ENCODE measurements at places on chromosomes 6 and 20.

DNA sequence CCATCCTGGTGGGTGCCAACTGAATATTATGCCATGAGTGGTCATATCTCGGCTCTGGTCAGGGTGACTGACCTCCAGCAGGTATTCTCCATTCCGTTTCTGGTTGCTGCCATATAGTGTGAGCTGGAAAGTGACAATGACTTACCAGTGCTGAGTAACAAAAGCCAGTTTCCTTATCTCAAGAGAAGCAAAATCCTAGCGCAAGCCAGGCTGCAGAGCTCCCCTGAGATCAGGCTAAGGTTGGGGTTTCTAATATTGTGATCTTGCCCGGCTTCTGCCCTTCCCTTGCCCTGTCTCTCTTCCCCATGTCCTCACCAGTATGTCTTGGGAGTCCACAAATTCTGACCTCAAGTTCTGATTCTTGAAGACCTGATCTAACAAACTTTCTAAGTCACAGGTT is 271.3 kb upstream of the SPTLC3 start:
- H3K27ac ChIP-seq: no peak overlapping the region
- H3K27me3 ChIP-seq: no peaks in the 10 kb centered on the region
- no peaks in the 10 kb centered on the region for H3K36me3 ChIP-seq

GRCh38 chr6:164897523-164898235 is 411.7 kb downstream of the C6orf118 start:
- H3K27me3 ChIP-seq: no peaks in the 10 kb centered on the region
- no peaks in the 10 kb centered on the region for H3K36me3 ChIP-seq
- H3K27ac ChIP-seq: no peak overlapping the region
- H3K4me3 ChIP-seq: no peak overlapping the region
- DNase-seq: no peak

GRCh38 chr6:113112086-113112485 is 745.1 kb upstream of the MARCKS start:
- H3K4me1 ChIP-seq: no peaks in the 10 kb centered on the region
- H3K4me3 ChIP-seq: no peak overlapping the region
- no peak for DNase-seq
- H3K27ac ChIP-seq: no peak overlapping the region
- no peaks in the 10 kb centered on the region for H3K36me3 ChIP-seq
- no peaks in the 10 kb centered on the region for H3K27me3 ChIP-seq

DNA sequence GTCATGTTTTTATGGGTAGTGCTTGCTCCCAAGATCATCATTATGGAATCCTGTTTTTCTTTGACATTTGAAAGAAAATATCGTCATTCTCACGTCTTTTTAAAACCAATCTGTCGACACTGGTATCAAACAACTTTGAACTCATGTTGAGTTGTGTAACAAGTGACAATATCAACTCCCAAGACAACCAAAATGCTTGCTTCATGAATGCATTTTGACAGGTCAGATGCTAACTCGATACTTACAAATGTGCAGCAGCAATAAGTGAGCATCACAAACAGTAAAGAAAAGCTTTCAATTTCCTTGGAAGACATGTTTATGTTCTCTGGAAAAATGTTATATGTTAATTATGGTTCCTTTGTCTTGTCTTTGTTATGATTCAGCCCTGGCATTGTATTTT is 125.9 kb downstream of the EPHA7 start:
- no peaks in the 10 kb centered on the region for H3K27me3 ChIP-seq
- no peak overlapping the region for H3K4me3 ChIP-seq
- no peak for DNase-seq
- no peaks in the 10 kb centered on the region for H3K4me1 ChIP-seq
- no peaks in the 10 kb centered on the region for H3K36me3 ChIP-seq

GRCh38 chr20:39109933-39110818 is 148.0 kb downstream of the DHX35 start:
- H3K4me3 ChIP-seq: no peak overlapping the region
- peaks cover 96% of the 10 kb centered on the region for H3K27me3 ChIP-seq

DNA sequence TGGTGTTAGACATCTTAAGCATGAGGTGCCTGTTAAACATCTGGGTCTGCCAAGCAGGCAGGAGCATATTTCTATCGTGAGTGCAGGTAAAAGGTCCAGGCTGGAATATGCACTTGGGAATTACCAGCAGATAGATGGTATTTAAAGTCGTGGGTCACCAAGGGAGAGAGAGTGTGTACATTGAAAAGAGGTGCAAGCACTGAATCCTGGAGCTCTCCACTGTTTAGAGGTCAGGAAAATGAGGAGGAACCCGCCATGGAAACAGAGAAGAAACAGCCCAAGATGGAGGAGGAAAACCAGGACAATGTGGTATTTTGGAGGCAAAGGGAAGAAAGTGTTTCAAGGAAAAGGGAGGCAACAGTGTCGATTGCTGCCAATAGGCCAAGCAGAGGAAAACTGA is 46.4 kb downstream of the TNFRSF21 start:
- DNase-seq: no peak
- no peak overlapping the region for H3K4me3 ChIP-seq
- H3K27ac ChIP-seq: no peak overlapping the region
- no peaks in the 10 kb centered on the region for H3K27me3 ChIP-seq

- no peaks in the 10 kb centered on the region for H3K27me3 ChIP-seq
- H3K4me1 ChIP-seq: no peaks in the 10 kb centered on the region
- no peak overlapping the region for H3K4me3 ChIP-seq
- H3K36me3 ChIP-seq: no peaks in the 10 kb centered on the region
Measured at GRCh38 chr6:32212076-32212760, 11.6 kb downstream of the NOTCH4 start.

Data from esophagus muscularis mucosa (tissue), 4 donors.